ENCODE measurements at places on chromosomes 5 and 9. TPM values are rescaled to one million over a fixed set of nuclear protein-coding genes. Genes with fewer than 3 reads are reported as not detected.

Gene FOXD4L3
- not detected for total RNA-seq

DNA sequence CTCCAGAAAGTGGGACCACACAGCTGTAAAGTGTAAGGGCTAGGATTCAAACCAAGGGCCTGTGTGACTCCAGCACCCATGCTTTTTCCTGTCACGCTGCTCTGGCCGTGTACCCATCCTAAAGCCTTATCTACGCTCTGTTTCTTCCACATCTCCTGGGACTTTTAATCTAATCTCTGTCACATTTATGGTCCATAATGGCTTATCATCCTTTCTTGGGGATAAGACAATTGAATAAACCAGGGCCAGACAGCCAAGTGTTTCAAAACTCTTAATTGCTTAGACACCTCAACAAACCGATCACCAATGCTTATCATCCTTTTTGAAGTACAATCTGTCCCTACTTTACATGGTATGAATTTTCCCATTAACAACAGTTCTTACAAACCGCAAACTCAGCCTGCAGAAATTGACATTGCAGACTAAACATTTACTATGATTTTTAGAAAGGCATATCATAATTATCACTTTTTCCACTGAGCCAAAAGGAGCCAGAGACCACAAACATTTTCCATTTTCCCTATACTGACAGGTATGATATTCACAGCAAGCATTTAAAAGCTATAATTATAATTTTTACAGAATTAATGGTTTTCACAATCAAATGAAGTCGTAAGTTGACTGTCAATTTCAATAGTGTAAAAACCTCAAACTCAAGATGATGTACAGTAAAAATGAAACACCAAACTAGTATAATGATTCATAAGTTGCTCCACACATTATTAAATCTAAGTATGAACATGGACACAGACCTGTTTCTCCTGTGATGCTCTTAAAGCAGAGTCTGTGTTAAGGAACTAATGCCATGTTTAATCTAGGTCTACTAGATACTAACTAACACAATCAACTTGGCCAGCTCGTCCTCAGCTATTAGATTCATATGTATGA lies 99.5 kb downstream of the FBXW11 start:
- DNase-seq: no peak
- H3K4me3 ChIP-seq: no peak overlapping the region
- H3K36me3 ChIP-seq: peaks cover 4% of the 10 kb centered on the region

DNA sequence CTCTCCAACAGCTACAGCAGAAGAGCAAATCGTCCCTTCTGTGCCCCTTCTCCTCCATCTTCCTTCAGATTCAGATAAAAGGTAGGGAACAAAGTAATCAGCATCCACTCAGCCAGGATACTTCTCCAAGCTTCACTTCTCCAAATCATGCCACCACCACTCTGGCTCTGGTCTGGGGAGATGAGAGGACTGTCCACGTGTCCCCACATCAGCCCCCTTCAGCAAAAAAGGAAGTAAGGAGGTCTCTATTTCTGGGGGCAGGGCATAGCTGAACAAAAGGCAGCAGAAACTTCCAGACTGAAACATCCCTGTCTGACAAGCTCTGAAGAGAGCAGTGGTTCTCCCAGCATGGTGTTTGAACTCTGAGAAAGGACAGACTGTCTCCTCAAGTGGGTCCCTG lies 116.9 kb downstream of the C5orf15 start:
- no peak for DNase-seq
- no peaks in the 10 kb centered on the region for H3K4me1 ChIP-seq
- H3K4me3 ChIP-seq: no peak overlapping the region
- no peaks in the 10 kb centered on the region for H3K36me3 ChIP-seq

Gene TTC23L
- total RNA-seq: 1.2 TPM

DNA sequence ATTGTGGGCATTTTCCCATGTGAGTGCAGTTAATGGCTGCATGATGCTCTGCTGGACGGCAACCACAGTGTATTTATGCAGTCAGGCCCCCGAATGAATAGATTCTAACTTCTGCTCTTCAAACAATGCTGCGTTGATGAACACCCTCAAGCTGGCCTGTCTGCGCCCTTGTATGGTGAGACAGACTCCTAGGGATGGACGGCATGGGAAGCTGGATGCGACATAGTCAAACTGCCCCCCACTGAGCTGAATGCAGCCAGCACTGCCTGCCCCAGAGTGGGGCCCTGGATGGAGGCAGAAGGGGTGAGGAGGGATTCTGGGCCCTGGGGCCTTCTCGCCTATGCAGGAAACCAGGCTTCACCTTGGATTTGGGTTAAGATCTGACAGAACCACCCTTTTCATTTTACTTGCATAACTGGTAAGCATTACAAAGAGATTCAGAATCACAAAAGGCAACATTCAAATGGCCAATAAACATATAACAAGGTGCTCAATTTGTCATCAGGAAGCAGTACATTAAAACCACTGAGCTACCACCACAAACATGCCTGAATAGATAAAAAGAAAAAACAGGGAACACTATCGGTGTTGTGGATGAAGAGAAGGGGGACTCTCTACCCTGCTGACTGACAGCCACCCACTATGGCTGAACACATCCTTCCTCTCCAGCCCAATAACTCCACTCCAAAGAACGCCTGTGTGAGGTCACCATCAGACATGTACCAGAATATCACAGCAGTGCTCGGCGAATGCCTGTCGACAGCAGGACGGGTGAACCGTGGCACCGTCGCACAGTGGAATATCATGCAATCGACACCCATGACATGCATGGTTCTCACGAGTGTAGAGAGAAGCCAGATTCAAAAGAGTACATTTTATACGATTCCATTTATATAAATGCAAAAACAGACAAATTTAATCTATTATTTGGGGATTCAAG lies 79.1 kb downstream of the RAPGEF1 start:
- H3K4me1 ChIP-seq: peaks cover 13% of the 10 kb centered on the region
- H3K4me3 ChIP-seq: no peak overlapping the region
- no peak overlapping the region for H3K27ac ChIP-seq
- no peaks in the 10 kb centered on the region for H3K27me3 ChIP-seq
- peak; percentile 57 for DNase-seq

Gene ADAMTSL2
- 0.69 TPM for total RNA-seq

Gene DBH
- total RNA-seq: 0.29 TPM

GRCh38 chr5:29796013-29796412 lies 1397.5 kb upstream of the CDH6 start:
- H3K27ac ChIP-seq: no peak overlapping the region
- H3K4me3 ChIP-seq: no peak overlapping the region
- H3K36me3 ChIP-seq: no peaks in the 10 kb centered on the region
- no peaks in the 10 kb centered on the region for H3K27me3 ChIP-seq
- DNase-seq: no peak

DNA sequence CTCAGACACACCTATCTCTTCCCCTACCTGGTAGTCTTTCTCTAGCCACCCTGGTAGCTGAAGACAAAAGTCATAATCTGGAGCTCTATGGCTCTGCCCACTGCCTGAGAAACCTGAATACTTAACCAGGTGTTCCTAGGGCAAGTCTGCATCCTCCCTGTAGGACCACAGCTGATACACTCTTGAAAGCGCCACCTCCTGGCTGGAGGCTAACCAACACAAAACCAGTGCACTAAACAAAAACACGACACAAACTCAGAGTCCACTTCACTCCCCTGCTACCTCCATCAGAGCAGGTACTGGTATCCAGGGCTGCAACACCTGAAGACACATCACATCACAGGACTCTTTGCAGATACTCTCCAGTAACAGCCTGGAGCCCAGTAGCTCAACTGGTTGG lies 84.6 kb upstream of the ANXA1 start:
- no peak overlapping the region for H3K27ac ChIP-seq
- no peak overlapping the region for H3K4me3 ChIP-seq

DNA sequence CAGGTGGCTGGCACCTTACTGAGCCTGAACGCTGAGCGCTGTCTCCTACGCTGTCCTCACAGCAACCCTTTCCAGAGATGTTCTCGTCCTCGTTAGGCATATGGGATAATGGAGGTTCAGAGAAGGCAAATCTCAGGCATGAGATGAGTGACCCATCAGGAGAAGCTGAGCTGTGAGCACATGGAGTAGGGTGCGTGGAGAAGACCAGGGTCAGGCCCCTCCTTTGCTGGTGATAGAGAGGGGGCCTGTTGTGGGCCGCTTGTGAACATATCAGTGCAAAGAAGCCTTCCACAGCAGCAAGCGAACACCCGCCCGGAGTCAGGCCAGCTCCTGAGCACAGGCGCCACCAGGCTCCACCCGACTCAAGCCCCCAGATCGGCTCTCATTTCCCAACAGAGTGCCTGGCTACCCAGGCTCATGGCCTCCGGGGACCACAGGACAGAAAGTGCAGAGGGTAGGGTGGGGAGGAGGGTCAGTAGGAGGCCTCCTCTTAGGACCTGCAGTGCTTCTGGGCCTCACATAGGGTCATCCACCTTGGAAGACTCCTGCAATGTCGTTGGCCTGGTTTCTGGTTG lies 15.0 kb upstream of the TIFAB start:
- no peaks in the 10 kb centered on the region for H3K36me3 ChIP-seq
- H3K27ac ChIP-seq: no peak overlapping the region
- DNase-seq: no peak
- H3K4me1 ChIP-seq: peaks cover 9% of the 10 kb centered on the region

DNA sequence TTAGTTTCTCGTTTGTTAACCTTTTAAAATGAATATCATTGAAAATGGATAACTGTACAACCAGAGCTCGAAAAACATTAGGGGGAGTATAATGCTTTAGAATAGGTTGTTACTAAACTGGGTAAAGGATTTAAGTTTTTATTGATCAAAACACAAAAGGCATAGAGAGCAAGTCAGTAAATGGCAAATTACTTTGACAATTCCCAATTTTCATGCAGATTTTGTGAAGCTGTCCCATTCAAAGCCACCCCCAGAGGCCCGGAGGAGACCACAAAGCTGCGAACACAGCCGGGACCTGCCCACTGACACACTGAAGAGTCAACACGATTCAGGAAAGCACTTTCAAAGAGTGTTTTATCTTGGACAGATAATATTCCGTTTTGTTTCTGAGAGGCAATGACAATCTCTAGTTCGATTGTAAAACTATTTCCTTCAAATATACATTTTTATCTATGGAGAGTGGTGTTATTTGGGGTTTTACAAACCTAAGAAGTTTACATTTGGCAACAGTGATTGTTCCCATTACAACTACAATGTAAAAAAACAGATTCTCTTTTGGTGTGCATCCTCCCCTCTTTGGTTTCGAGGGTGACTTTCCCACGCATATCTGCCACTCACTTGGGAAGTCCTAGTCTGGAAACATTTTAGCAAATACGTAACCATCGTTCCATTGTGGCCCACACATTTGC lies 182.6 kb upstream of the TBCA start:
- peaks cover 46% of the 10 kb centered on the region for H3K27me3 ChIP-seq
- H3K4me1 ChIP-seq: peaks cover 6% of the 10 kb centered on the region
- H3K36me3 ChIP-seq: no peaks in the 10 kb centered on the region
- peak; percentile 36 for DNase-seq
- H3K4me3 ChIP-seq: no peak overlapping the region

- peaks cover 58% of the 10 kb centered on the region for H3K36me3 ChIP-seq
- H3K27me3 ChIP-seq: no peaks in the 10 kb centered on the region
- no peak for DNase-seq
- H3K27ac ChIP-seq: no peak overlapping the region
These were observed 36.7 kb downstream of the GEMIN5 start for GRCh38 chr5:154901276-154901675.

DNA sequence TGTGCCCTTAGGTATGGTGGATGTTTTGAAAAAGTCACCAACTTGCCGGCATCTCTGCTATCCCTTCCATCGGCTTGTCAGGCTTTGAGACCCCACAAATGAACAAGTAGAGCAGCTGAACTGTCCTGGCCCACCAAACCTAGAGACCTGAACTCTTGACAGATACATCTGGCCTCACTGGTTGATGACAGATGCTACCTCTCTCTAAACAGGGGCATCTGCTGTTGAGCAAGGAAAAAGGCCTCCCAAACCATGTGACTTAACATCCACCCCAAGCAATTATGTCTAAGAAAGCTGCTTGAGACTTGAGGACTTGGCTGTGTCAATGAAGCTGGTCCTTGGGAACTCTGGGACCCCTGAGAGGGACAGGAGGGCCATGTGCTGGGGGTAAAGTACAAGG lies 2.3 kb downstream of the CCNI2 start:
- H3K36me3 ChIP-seq: peaks cover 7% of the 10 kb centered on the region
- DNase-seq: no peak

- H3K27ac ChIP-seq: no peak overlapping the region
- H3K4me3 ChIP-seq: no peak overlapping the region
- no peak for DNase-seq
- H3K27me3 ChIP-seq: peaks cover 18% of the 10 kb centered on the region
These were observed 2.1 kb downstream of the SLC22A5 start for GRCh38 chr5:132371603-132371994.

Gene HAND1
- total RNA-seq: not detected

Gene FOXD4
- not detected for total RNA-seq

DNA sequence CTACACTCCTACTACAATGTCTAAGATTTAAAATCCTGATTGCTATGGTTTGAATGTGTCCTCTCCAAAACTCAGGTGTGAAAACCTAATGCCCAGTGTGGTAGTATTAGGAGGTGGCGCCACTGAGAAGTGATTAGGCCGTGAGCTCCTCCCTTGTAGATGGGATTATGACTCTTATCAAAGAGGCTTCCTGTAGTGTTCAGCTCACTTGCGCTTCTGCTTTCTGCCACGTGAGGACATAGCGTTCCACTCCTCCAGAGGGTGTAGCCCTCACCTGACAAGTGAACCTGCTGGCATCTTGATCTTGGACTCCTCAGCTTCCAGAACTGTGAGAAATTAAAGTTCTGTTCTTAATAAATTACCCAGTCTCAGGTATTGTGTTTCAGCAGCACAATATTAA lies 33.0 kb upstream of the WHRN start:
- no peaks in the 10 kb centered on the region for H3K36me3 ChIP-seq
- H3K4me3 ChIP-seq: no peak overlapping the region
- no peak overlapping the region for H3K27ac ChIP-seq
- H3K4me1 ChIP-seq: no peaks in the 10 kb centered on the region
- no peaks in the 10 kb centered on the region for H3K27me3 ChIP-seq

- H3K27ac ChIP-seq: no peak within 1 kb of the TSS
- no peak for DNase-seq
- no peaks in the 10 kb centered on the region for H3K27me3 ChIP-seq
- H3K36me3 ChIP-seq: peaks cover 3% of the 10 kb centered on the region
These were observed at the start of gene QRFP for GRCh38 chr9:130896233-130897014. QRFP (minus strand) TSS chr9:130896812; CDS start chr9:130893838, 2,974 bp downstream.

- H3K27ac ChIP-seq: no peak overlapping the region
- no peak for DNase-seq
- peaks cover 11% of the 10 kb centered on the region for H3K27me3 ChIP-seq
- H3K4me3 ChIP-seq: no peak overlapping the region
- H3K36me3 ChIP-seq: no peaks in the 10 kb centered on the region
These were observed 2.5 kb downstream of the ASS1 start for GRCh38 chr9:130447193-130447816.

GRCh38 chr5:92518318-92518904 lies 1062.6 kb downstream of the NR2F1-AS1 start:
- no peaks in the 10 kb centered on the region for H3K4me1 ChIP-seq
- H3K27me3 ChIP-seq: no peaks in the 10 kb centered on the region
- no peak overlapping the region for H3K27ac ChIP-seq
- H3K4me3 ChIP-seq: no peak overlapping the region
- no peaks in the 10 kb centered on the region for H3K36me3 ChIP-seq
- no peak for DNase-seq

GRCh38 chr5:81181576-81182316 lies 51.4 kb upstream of the CKMT2 start:
- no peaks in the 10 kb centered on the region for H3K27me3 ChIP-seq
- no peak overlapping the region for H3K27ac ChIP-seq
- no peak overlapping the region for H3K4me3 ChIP-seq
- peaks cover 11% of the 10 kb centered on the region for H3K4me1 ChIP-seq
- DNase-seq: no peak

All from H1 (cell line).